ENCODE measurements at places on chromosomes 16 and 17.

DNA sequence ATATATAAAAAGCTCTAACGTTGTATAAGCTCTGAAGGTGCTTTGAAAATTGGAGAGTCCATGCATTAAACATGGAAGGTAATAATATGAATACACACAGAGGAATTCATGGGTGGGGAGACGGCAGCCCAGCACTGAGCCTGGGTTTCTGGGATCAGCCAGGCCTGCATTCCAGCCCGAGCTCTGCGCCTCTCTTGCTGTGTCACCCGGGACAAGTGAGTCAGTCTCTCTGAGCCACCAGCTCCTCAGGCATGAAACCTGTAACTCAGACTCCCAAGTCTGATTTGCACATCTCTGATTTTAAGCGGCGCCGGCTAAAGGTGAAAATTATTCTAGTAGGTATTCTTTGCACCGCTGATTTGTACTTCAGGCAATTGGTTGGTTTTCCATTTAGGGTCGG lies 238.8 kb downstream of the MRTFB start:
- DNase-seq = no peak

DNA sequence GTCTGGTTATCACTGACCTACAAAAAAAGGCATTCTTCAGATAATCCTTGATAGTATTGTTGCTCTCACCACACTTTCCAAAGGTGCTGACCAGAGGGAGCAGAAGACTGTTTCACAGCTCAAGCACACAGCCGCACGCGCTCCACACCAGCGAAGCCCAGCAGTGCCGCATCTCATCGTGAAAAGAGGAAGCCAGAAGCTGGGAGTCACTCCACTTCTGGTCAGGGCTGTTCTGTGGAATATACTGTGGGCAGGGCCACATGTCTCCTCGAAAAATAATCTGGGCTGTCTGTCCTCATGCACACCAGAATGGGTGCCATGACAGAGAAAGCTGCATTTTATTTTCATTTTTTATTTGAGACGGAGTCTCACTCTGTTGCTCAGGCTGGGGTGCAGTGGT lies 7.3 kb upstream of the PRSS36 start:
- no peak for DNase-seq

GRCh38 chr16:4372001-4372577 lies 441 bp downstream of the VASN start:
- DNase-seq = no peak

GRCh38 chr17:50076591-50077235 lies 18.4 kb upstream of the PDK2 start:
- no peak for DNase-seq
